Transverse colon (tissue), 4 donors: ENCODE measurements at places on chromosomes 6 and 20. TPM values are rescaled to one million over a fixed set of nuclear protein-coding genes. Genes with fewer than 3 reads are reported as not detected.

- H3K36me3 ChIP-seq, result no peaks in the 10 kb centered on the region
- no peak for DNase-seq
- H3K4me3 ChIP-seq, result no peak overlapping the region
- H3K27me3 ChIP-seq, result no peaks in the 10 kb centered on the region
- H3K4me1 ChIP-seq, result peaks cover 13% of the 10 kb centered on the region
Measured at GRCh38 chr6:63663147-63663955, 27.7 kb downstream of the PHF3 start.

- no peak for DNase-seq
- H3K4me3 ChIP-seq, result no peak overlapping the region
- no peaks in the 10 kb centered on the region for H3K36me3 ChIP-seq
Measured at GRCh38 chr6:16671302-16672289, 89.7 kb downstream of the ATXN1 start.

- H3K27me3 ChIP-seq, result no peaks in the 10 kb centered on the region
- H3K4me1 ChIP-seq, result no peaks in the 10 kb centered on the region
- H3K27ac ChIP-seq, result no peak overlapping the region
- no peak overlapping the region for H3K4me3 ChIP-seq
Measured at GRCh38 chr6:159609652-159610178, 83.3 kb downstream of the SOD2 start.

The OR2H1 gene
- total RNA-seq, result not detected
